ENCODE measurements at places on chromosomes 16 and 17.

GRCh38 chr17:41987642-41988041 lies 21.0 kb downstream of the CNP start:
- DNase-seq = no peak

GRCh38 chr17:54945671-54946070 lies 22.8 kb downstream of the COX11 start:
- no peak for DNase-seq

GRCh38 chr17:42130310-42130936 lies 7.8 kb downstream of the HSPB9 start:
- no peak for DNase-seq

DNA sequence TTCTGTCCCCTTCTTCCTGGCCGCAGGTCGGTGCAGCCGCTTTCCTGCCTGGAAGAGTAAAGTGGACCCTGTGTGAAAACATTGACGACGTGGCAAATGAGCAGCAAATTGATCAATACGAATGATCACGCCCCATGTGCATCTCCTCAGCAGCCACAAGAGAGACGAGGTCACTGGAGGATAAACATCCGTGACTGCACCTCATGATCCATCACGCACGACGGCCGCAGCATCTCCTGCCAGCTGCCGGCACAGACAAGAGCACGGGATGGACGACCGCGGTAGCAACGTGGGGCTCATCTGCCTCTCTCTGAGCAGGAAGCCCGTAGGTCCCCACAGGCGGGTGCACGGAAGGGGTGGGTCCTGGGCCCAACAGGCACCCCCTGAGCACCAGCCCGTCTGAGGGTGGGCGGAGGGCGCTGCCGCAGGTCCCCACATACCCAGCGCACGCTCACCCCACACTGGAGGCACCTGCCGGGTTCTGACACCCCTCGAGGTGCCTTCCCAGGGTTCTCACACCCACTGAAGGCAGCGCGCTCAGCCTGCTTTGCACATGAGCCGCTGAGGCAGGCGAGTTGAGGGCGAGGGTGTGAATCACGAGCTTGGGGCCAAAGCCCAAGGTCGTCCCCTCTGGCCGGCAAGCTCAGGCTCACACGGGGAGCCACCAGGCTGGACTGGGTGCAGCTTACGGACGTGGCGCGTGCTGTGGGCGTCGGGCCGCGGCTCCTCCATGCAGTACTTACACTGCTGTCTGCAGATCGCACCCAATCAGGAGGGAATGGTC lies 12.3 kb upstream of the CDH15 start:
- no peak for DNase-seq

DNA sequence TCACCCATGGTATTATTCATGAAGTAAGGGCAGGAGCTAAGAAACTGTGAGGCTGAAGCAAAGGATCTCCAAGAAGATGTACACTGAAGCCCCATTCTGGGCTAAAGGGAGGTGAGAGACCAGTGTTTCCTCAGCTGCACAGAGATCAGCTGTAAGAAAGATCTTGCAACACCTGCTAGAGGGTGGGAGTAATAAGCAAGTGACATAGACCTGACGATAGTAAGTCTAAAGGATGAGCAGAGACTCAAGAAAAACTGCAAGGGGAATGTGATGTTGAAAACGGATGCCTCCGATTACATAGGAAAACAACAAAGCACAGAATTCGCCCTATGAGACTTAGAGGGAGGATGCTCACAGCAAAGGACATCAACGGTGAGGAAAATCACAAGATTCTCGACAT lies at the start of gene OR4D2:
Gene OR4D2 (plus strand): TSS at position 301 of the 400 bp plus-strand sequence. CDS start 2,674 bp downstream, outside the sequence.
- no peak for DNase-seq

Data from activated CD4-positive, alpha-beta memory T cell treated with anti-CD3 and anti-CD28 coated beads, Interleukin-2, amount 10 ng/mL, durations not matched to agents 7 days and 5 days (primary cell).